NCI-H2227 treated with DMSO at 0.1 percent for 48 hours (cell line): ENCODE measurements at places on chromosomes 13 and 19.

GRCh38 chr19:4815426-4816201 lies 15.9 kb downstream of the TICAM1 start:
- peak; percentile 76 for DNase-seq

DNA sequence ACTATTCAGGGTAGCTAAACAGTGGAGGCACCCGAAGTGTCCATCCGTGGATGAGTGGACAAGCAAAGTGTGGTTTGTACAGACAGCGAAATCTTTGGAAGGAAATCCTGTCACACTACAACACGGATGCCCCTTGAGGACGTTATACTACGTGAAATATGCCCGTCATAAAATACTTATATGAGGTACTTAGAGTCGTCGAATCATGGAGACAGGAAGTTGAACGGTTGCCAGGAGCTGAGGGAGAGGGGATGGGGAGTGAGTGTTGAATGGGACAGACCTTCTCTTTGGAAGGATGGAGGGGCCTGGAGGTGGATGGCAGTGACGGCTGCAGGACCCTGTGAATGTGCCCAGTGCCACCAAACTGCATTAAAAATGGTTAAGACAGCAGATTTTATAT lies 11.6 kb downstream of the ATP4B start:
- no peak for DNase-seq

GRCh38 chr13:71312923-71313322 lies 554.1 kb downstream of the DACH1 start:
- no peak for DNase-seq

- no peak for DNase-seq
Observed at GRCh38 chr19:37699057-37699456, 20.5 kb downstream of the ZNF607 start.

DNA sequence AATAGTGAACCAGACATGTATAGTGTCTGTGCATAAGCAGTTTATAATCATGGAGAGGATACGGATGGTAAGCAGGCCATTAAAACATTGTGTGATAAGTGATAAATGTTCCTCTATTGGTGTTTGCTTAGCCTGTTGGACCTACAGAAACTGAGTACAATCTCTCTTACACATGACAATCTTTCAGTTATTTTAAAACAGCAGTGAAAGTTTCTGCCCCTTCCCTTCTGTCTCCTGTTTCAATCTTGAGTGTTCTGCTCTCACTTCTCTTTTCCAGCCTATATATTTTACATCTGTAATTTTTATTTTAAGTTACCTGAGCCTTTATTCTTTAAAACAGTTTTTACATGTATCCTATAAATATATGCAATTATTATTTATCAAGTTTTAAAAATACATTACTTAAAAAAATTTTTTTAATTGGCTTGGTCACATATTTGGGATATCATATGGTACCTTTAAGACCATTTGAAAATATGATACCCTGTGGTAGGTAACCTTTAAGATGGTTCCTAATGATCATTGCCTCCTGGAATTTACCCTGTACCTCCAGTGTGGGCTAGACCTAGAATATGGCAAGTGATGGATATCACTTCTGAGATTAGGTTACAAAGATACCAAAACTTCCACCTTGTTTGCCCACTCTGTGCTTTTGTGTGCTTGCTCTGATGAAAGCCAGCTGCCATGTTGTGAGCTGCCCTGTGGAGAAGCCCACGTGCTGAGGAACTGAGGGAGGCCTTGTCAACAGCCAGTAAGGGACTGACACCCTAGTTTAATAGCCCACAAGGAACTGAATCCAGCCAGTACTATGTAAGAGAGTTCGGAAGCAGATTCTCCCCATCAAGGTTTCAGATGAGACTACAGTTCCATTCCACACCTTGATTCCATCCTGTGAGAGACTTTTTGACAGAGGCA lies 99.3 kb downstream of the DHRS12 start:
- DNase-seq: no peak

GRCh38 chr19:15118248-15118647 lies 11.0 kb downstream of the SYDE1 start:
- no peak for DNase-seq

DNA sequence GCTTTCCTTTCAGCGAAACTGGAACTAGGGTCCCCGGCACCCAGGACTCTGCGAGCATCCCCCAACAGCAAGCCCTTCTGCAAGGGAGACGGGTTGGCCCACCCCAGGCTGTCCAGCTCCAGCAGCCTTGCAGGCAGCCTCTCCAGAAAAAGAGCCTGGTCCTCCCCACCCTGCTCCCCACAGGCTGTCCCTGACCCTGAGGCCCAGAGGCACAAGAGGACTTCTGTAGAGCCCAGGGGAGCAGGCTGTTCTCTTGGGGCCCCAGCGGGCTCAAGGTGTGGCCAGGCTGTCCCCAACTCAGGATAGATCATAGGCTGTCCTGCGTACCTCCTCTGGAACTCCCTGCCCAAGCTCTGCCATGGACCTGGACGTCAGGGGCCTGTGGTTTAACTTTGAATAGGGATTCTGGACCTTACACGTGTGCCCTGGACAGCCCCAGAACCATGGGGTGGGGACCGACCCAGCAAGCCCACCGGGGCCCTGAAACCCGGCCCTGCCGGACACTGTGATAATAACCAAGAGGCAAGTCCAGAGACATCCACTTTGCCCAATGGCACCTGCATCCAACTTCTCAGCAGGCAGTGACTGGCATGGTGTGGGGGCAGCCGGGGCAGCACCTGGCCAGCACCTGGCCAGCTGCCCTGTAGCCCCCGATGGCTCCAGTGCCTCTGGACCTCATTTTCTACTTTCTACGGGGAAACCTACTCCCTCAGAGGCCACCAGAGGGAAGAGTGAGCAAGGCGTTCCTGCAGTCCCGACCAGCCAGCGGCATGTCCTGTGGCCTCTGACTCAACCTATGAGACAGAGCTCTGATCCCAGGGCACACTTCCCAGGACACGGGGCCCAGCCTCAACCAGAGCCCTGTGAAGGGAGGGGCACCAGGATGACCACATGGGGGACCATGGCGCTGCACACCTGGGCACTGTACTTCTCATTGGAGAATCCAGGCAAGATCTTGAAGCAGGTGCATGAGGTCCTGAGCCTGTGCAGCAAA lies 50.9 kb upstream of the TPM4 start:
- DNase-seq: no peak

GRCh38 chr13:36074659-36075058 lies 56.5 kb downstream of the DCLK1 start:
- DNase-seq: peak; percentile 55

GRCh38 chr13:29423050-29423449 lies 172.4 kb downstream of the SLC7A1 start:
- DNase-seq: no peak

DNA sequence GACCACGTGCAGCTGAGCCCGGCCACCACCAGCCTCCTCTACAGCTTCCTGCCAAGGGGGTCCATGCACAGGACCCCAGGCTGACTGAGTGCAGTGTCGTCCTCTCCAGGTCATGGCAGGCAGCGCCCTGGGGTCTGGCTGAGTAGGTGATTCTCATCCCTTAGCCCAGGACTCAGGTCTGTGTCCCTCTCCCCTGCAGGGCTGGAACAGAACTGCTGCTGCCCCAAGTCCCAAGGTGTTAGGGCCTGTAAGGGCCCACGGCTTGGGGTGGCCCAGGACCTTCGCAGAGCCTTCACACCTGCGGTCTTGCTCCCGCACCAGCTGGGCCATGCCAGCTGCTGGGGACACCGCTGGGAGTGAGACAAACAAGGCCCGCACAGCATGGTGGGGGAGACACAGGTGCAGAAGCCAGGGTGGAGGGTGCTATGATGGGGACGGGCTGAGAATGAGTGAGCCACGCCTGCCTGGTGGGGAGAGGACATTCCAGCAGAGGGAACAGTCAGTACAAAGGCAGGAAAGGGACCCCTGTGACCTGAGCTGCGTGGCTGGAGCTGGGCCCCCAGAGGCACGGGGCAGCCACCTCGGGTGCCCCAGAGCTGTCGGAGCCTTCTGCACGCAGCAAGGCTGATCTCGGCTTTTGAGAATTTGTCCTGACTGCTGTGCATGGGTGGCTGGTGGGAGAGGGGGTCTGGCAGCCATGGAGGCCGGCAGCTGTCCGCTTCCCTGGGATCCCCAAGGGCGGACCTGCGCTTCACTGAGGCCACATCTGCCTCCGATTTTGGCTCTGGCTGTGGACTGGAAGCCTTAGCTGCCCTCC lies 11.9 kb downstream of the PLEKHF1 start:
- no peak for DNase-seq

GRCh38 chr13:110274687-110275086 lies 32.3 kb downstream of the COL4A1 start:
- no peak for DNase-seq

DNA sequence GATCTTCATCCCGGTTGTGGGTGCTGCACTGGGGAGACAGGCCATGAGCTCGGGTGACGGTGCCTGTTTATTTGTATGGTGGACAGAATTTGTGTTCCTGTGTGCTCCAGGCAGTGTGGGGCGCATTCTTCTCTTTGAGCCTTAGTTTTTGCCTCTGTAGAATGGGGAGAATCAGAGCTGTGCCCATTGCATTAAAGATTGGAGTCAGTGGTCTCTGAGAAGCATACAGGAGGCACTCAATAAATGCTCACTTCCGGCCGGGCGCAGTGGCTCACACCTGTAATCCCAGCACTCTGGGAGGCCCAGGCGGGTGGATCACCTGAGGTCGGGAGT lies 23.0 kb downstream of the NFIC start:
- DNase-seq: no peak

- no peak for DNase-seq
Observed at GRCh38 chr19:51786646-51787494, 8.1 kb upstream of the FPR3 start.

DNA sequence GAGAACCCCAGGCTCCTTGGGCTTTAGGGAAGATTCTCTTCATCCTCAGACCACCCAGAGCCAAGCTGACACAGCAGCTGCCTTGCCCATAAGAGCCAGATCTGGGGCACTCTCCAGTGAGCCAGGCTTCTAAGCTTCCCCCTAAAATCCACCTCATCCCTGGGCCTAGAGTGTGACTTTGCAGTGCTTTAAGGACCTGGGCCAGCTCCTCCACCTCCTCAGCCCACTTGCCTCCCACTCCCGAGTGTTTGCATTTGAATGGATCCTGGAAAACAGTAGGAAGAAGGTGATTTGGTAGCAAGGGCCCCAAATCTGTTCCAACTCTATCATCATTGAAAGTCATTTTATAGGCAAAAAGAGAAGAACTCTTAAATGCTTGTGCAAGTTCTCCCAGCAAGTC lies 108.7 kb upstream of the UBL3 start:
- no peak for DNase-seq

GRCh38 chr19:35458731-35459391 lies 10.8 kb downstream of the FFAR2 start:
- no peak for DNase-seq

DNA sequence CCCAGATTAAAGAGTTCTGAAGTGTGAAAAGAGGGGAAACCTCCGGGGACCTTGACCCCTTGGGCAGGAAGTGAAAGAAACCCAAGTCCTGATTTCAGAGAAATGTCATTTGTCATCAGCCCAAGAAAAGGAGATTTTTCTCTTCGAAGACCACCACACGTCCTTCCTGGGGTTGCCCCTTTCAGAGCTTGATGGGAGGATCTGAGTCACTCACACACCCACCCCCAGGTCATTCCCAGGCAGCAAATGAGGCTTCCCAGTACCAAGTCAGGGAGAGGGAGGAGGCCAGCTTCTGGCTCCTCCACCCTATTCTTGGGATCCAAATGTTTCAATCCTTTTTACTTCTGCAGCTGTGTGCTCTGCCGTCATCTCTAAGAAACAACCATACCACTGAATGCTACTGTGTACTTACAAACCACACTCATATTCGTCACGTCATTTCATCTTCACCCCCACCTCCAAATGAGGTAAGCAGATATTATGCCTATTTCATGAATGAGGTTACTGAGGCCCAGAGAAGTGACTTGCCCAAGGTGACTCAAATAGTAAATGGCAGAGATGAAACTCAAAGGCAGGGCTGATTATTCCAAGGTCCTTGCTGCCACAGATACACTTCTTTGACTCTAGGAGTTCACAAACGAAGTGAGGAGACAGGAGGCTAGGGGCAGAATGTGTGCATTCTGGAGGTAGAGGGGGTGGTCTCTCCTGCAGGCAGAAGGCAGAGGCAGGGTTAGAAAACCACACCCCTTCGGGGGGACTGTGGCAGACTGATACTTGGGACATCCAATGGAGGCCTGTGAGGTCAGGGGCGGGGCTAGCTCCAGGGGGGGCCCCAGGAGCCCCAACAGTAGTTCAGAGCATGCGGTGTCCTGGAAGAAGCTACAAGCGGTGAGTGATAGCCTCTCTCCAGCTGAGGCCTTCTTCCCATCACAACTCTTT lies 5.0 kb upstream of the KMT2B start:
- no peak for DNase-seq

GRCh38 chr13:72565893-72566292 lies 161.5 kb downstream of the MZT1 start:
- DNase-seq: peak; percentile 3

DNA sequence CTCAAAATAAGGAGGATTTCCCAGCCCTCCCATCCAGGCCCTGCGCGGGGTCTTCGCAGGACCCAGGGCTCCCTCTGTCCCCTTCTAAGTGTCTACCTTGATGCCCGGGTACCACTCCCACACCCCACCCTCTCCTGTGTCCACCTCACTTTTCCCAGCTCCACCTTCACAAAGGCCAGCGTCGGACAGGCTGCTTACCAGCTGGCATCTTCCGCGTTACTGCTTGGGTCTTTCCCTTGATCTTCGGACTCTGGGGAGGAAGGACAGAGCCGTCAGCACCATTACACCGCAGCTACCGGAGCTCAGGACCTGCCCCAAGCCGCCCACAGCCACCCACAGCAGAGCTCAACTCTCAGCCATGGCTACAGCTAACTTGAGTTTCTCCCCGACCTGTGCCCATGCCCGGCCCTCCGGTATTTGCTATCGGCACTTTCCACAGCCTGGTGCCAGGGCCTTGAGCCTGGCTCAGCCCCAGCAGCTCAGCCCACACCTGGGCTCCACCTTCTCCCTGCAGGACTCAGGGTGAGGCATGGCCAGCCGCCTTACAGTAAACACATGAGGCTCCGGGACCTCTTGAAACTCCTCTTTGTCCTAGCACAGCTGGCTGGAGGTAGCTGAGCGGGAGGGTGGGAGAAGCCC lies 3.8 kb downstream of the C13orf46 start:
- DNase-seq: no peak

DNA sequence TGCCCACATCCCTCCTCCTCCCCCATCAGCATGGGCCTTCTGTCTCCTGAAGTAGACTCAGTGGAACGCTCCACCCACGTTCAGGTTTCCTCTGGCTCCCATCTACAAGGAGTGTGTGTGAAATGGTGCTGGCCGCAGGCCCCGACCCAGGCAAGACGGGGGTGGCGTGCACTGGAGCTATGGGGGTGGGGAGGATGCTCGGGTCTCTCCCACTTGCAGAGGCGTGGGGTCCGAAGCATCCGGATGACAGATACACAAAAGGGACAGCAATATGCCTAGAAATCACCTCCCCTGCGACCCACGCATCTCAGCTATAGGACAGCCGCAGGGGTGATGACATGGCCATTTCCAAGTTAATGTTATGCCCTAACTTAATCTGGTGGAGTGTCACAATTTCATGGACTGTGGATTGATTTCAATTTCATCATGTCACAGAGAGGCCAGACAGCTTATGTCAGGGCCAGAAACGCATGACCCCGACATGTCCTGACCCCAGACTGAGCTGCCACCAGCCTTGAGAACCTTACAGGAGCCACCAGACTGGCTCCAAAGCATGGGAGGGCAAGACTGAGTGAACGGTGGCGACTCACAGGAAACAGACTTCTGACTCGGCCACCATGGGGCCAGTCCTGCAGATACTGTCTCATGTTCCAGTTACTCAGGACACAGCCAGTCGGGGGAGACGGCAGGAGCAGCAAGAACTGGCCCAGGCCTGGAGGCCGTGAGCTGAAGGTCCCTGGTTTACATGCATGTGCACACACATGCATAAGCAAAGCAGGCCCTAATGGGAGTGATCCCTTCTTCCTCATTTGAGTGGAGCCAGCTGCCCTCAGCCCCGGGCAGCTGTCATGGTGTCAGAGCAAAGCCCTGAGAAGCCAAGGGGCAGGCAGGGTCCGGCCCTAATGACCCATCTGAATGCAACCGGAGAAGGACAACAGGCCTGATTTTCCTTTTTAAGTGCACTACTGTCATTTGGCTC lies 82.2 kb downstream of the SLC7A1 start:
- no peak for DNase-seq
